ENCODE measurements at places on chromosomes 12 and 14.
A peak's percentile ranks its signal among the peaks of the same experiment; 100 is the strongest.

DNA sequence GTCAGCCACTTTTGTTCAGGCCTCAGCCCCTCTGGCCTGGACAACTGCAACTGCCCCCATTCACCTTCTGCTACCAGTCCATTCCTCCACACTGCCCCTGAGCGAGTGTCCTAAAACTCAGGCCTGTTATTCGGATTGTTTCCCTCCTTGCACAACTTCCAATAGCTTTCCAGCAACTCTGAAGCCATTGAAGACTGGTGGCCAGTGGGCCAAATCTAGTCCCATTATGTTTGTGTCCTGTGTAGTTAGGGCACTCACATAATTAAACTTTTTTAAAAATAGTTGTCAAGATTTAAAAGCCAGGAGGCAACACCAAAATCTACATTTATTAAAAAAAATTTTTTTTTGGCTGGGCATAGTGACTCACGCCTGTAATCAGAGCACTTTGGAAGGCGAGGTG, 17.8 kb upstream of the FIGNL2 start:
- DNase-seq = no peak

GRCh38 chr12:98799822-98800221, 154.7 kb downstream of the APAF1 start:
- DNase-seq = no peak

- no peak for DNase-seq
Observed at GRCh38 chr12:66074561-66074960, 56.0 kb downstream of the LLPH start.

- DNase-seq = no peak
Observed at GRCh38 chr14:49594347-49595091, 4.2 kb upstream of the LRR1 start.

- DNase-seq = no peak
Observed at GRCh38 chr12:26196421-26196716, 996 bp downstream of the SSPN start.

- no peak for DNase-seq
Observed at GRCh38 chr12:62221107-62221506, 39.1 kb upstream of the USP15 start.

- DNase-seq = no peak
Observed at GRCh38 chr14:35401422-35402265, 2.9 kb downstream of the NFKBIA start.

DNA sequence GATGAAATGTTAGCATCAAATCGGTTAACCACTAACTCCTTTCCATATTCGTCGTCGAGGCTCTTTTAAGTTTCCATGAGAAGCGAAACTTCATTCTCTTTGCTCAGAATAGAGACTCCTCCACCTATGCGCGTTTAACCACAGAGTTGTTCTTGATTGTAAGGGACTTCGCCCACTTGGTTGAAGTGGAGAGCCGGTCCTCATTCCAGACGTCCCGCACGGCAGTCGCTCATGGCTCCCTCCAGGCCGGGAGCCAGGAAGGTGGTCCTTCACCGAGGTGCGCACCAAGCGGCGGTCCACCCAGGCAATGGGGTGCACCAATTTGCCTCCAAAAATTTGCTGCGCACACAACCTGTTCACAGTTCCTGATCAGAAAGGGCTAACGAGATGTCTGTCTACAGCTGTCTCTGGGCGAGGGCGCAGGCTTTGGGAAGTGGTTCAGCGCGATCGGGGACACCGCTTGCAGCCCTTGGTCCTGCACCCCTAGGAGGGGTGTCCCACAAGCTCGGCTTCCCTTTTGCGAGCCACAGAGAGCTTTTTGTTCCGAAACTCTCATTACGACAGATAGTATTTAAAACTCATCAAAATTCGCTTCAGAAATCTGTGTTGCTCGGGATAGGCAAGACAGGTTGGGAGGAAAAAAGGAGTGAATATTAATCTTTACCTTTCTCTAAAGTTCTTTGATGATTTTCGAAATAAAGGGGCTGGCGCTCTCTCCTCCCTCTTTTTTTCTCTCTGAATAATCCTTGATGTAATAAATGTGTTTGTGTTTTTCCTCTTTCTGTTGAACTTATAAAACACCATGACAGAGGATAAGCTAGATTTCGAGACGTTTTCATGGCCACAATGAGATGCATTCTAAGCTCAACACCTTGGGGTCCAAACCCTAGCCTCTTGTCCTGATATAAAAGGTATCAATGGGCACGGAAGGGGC, 6.4 kb upstream of the ALX1 start:
- no peak for DNase-seq

DNA sequence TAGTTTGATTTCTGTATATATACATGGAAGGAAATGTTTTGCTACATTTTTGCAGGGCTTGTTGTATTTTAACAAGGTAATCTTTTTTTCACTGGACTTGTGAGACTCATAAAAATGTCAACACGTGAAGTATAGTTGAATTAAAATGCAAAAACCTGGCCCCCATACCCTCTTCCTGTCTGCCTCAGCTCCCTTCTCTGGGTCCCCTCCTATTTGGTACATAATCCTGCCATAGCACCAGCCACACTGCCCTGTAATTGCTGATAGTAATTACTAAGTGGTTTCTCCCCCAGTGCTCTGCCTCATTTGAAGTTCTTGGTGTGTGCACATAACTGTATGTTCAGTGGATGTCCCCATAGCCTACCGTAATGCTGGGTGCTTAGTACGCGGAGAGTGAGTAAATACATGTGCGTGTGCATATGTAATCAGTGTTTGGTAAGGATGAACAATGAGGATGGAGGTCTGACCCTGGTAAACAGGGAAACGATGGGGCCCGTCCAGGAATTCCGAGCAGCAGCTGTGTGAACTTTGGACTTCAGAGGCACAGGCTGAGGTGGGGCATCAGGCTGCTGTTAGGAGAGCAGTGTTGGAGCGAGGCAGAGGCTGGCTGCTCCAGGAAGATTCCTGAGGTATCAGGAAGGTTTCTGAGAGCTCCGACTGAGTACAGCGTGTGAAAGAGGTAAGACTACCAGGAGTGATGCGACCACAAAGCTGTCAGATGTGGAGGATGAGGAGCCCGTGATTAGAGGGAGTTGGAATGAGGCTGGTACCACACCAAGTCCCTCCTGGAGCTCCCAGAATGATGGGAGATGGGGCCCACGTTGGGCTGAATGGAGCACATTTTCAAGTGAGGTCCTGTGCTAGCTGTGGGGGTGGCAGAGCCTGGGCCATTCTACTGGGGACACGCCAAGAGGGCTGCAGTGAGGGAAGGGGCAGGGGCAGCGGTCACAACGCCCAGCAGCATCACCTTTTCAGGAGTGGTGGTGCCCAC, 106.8 kb downstream of the PELI2 start:
- no peak for DNase-seq

GRCh38 chr14:90544566-90544965, 147.7 kb downstream of the CALM1 start:
- DNase-seq = no peak

DNA sequence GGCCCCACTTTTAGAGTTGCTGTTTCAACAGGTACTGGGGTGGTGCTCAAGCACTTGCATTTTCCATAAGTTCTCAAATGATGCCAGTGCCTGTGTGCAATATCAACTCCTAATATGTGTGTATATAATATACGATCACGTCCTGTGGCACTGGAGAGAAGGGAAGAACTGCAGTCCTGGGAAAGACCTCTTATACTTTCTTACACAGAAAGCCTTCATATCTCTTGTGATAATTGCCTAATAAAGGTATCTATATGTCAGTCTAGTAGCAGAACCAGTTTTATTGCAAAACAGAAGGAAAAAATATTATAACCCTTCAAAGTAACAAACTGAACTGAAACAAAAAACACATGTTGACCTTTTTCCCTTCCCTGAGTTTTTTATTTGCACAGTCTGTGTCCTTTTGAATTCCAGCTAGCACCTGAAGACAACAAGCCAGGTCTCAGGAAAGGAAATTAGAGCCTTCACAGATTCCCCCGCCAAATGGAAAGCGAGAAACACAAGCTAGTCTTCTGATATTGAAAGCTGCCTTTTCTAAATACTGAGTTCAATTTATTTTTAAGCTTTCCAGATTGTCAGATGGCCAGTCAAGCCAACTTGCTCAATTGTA, 44.4 kb downstream of the IGF1 start:
- no peak for DNase-seq

- DNase-seq = no peak
Observed at GRCh38 chr12:92216092-92216491, 70.4 kb upstream of the BTG1 start.

DNA sequence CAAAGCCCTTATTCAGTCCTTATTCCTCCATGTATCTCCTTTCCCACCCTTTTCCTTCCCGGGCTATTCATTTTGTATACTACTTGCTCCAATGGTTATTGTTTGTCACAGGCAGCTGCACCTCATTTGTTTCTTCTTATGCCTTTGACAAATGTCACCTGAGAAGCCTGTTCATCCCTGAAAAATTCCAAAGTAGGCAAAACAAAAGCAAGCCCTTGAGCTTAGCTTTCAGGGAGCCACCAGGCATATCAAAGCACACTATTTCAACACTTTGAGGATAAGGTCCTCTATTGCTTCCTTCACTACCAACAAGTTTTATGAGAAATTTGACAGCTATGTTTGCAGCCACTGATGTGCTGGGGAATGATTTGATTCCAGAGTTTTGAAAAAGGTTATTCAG, 738.7 kb upstream of the LMO3 start:
- DNase-seq = no peak

- DNase-seq = no peak
Observed at GRCh38 chr14:104116756-104117340, 21.5 kb upstream of the KIF26A start.

DNA sequence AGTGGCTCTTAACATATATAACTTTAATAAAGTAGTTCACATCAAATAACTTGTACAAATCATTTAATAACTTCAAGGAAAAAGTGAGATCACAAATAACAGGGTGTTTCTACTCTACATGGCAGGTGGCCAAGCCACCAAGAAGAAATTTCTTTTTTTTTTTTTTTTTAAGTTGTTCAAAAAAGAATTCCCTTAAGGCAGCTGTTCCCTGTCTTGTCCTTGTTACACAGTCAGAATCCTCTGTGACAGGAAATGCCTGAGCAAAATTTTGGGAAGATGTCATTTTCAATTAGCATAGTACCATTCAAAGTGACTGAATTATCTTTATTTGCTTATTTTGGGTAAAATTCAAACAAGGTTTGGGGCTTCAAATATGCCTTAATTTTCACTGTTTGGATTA, 79.4 kb downstream of the LIN7A start:
- DNase-seq = no peak

GRCh38 chr12:30926243-30927221, at the start of gene TSPAN11:
TSPAN11 (plus strand) TSS chr12:30926748; CDS start chr12:30953992, 27,244 bp downstream.
- DNase-seq = peak; percentile 12

- DNase-seq = no peak
Observed at GRCh38 chr12:46446645-46447044, 74.1 kb upstream of the SLC38A2 start.

DNA sequence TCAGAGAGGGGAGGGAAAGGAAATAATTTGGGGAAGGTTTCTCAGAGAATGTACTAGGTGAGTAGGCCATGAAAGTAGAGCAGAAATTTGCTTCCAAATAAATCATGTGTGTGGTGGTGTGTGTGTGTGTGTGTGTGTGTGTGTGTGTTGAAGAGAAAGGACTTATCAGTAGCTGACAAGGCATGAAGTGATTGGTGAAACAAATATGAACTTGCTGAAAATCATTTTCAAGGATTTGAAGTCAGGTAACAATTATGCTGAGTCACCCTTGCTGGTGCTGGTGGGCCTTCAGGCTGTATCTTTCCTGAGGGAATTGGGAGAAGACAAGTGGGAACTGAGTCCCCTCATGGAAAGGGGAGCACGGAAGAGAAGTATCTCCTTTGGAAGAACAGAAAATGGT, 55.5 kb downstream of the HSD17B6 start:
- no peak for DNase-seq

DNA sequence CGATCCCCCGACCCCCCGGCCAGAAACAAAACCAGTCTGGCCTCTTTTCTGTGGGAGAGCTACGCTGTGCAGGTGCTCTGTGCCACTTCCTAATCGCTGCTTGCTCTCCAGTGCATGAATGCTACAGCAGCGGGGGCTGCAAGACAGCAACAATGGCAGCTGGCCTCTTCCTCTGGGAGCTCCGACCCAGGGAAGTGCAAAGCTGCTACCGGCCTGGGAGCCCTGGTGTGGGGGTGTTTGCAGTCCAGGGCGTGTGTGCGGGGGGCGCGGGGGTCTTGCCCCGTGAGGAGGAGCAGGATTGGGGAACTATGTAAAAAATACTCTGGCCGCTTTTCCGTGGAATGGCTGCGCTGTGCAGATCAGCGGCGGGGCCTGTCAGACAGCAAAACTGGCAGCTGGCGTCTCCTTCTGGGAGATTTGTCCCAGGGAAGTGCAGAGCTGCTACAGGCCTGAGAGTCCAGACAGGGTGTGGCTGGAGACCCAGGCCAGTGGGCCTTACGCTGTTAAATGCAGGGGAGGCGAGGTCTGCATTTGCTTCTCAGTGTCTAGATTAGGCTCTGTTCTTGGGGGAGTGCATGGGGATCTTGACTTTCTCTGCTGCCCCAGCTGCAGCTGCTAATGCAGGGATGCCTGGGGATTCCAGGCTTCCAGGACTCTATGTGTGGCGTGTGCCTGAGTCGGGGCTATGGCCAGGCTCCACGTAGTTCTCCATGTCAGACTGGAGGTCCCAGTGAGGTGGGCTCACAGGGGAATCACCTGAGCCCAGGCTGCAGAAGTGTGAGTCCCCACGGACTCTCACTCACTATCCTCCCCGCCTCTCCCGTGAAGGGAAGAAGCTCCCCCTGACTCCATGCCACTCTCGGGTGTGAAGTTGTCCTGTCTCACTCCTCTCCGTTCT, 344.5 kb downstream of the AEBP2 start:
- DNase-seq = no peak
